ENCODE measurements at places on chromosomes 7 and 10. TPM values are rescaled to one million over a fixed set of nuclear protein-coding genes. Genes with fewer than 3 reads are reported as not detected.
A peak's percentile ranks its signal among the peaks of the same experiment; 100 is the strongest.

DNA sequence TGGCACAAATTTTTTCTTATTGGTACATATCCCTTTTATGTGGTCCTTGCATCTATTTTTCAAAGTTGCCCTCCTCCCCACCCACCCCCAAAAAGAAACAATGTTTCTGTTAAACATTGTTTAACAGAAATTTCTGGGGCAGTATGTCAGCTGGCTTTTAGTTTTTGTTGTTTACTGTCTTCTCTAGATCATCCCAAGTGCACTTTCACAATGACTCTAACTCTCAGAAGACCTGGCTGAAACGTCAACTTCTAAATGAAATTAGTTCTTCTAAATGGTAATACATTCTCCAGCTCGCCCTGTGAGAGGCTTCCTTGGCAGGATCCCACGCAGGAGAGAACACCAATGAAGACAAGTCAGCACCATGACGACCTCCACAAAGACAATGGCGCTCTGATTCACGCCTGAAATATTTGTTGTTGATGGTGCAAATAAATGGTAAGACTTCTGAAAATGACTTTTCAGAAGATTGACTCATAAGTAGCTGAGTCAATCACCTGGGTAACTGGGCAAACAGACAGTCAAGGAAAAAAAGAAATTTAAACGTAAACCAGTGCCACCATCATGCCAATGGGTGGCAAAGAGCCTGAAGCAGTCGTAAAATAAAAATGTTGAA lies 293.7 kb downstream of the FZD1 start:
- H3K27ac ChIP-seq: no peak overlapping the region
- peaks cover 2% of the 10 kb centered on the region for H3K27me3 ChIP-seq
- no peak for DNase-seq
- H3K4me1 ChIP-seq: no peaks in the 10 kb centered on the region
- H3K36me3 ChIP-seq: no peaks in the 10 kb centered on the region

DNA sequence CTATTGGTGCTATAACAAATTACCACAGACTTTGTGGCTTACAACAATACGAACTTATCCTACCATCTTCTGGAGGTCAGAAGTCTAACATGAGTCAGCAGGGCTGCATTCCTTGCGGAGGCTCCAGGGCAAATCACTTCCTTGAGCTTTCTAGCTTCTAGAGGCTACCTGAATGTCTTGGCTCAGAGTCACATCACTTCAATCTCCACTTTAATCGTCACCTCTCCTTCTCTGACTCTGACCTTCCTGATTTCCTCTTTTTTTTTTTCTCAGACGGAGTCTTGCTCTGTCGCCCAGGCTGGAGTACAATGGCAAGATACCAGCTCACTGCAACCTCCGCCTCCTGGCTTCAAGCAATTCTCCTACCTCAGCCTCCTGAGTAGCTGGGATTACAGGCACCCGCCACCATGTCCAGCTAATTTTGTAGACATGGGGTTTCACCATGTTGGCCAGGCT lies 44.6 kb upstream of the ANAPC16 start:
- H3K27ac ChIP-seq: peak overlapping the region; percentile 34
- H3K4me1 ChIP-seq: peaks cover 2% of the 10 kb centered on the region
- DNase-seq: no peak
- H3K4me3 ChIP-seq: no peak overlapping the region
- no peaks in the 10 kb centered on the region for H3K27me3 ChIP-seq

- H3K4me3 ChIP-seq: no peak overlapping the region
- H3K27me3 ChIP-seq: no peaks in the 10 kb centered on the region
- H3K36me3 ChIP-seq: peaks cover 6% of the 10 kb centered on the region
- H3K27ac ChIP-seq: no peak overlapping the region
- no peak for DNase-seq
Observed at GRCh38 chr7:90413185-90413528, 9.9 kb downstream of the CLDN12 start.

- no peak overlapping the region for H3K4me3 ChIP-seq
- H3K36me3 ChIP-seq: peaks cover 5% of the 10 kb centered on the region
- H3K4me1 ChIP-seq: no peaks in the 10 kb centered on the region
- H3K27me3 ChIP-seq: peaks cover 2% of the 10 kb centered on the region
- H3K27ac ChIP-seq: no peak overlapping the region
Observed at GRCh38 chr7:68269405-68269804, 1272.8 kb downstream of the TYW1 start.

DNA sequence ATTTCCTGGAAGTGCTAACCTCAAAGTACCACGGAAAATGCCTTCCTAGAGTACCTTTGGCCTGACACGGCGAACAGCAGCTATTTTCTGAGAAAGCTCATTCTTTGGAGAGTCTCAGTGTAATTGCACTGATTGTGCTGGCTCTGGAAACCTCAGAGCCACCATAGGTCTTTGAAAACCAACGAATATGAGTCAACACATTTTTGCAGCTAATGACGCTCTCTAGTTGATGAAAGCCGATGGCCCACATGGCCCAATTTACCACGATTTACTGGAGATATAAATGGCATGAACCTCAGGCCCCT lies 187.1 kb downstream of the ADARB2 start:
- peaks cover 4% of the 10 kb centered on the region for H3K4me1 ChIP-seq
- no peak for DNase-seq
- no peak overlapping the region for H3K4me3 ChIP-seq
- peaks cover 6% of the 10 kb centered on the region for H3K27me3 ChIP-seq
- H3K27ac ChIP-seq: no peak overlapping the region

- no peaks in the 10 kb centered on the region for H3K36me3 ChIP-seq
- no peaks in the 10 kb centered on the region for H3K4me1 ChIP-seq
- DNase-seq: no peak
- no peak overlapping the region for H3K27ac ChIP-seq
Observed at GRCh38 chr7:54697659-54698186, 61.3 kb downstream of the SEC61G start.

GRCh38 chr7:101108330-101108857 lies 18.5 kb upstream of the SERPINE1 start:
- no peak overlapping the region for H3K4me3 ChIP-seq
- H3K27ac ChIP-seq: peak overlapping the region; percentile 31
- no peak for DNase-seq
- peaks cover 4% of the 10 kb centered on the region for H3K27me3 ChIP-seq
- no peaks in the 10 kb centered on the region for H3K36me3 ChIP-seq

DNA sequence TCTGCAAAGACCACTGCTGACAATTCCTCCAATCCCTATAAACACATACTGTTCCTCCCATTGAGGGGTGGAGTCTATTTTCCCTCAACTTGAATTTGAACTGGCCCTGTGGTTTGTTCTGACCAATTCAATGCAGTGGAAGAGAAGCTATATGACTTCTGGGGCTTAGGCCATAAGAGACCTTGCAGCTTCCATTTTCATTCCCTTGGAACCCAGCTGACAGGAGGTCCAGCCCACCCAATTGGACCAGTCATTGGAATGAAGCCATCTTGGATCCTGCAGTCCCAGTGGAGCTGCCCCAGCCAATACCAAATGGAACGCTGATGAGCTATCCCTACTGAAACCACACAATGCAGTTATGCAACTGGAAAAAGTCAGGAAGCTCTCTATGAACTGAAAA lies 8.9 kb upstream of the TMED4 start:
- no peaks in the 10 kb centered on the region for H3K4me1 ChIP-seq
- DNase-seq: no peak
- H3K4me3 ChIP-seq: no peak overlapping the region

- H3K27me3 ChIP-seq: no peaks in the 10 kb centered on the region
- no peaks in the 10 kb centered on the region for H3K36me3 ChIP-seq
- no peak for DNase-seq
- H3K4me3 ChIP-seq: no peak overlapping the region
- no peak overlapping the region for H3K27ac ChIP-seq
Observed at GRCh38 chr7:78047800-78048199, 249.2 kb downstream of the PHTF2 start.

DNA sequence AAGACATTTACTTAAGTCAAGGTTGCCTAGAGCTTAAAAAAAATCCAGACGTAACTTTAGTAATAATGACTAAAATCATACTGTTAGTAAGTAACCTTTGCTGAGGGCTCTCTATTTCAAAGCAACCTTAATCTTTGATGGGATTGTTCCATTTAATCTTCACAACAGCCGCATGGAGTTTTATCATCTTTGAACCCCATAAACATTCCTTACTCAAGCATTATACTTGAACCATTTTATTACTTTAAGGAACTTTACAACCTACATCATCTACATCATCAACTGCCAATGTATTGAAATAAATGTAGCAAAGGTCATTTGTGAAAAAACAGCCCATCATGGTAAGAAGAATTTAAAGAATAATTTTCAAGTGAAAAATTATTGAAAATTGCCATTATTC lies 22.9 kb upstream of the CACNB2 start:
- H3K4me3 ChIP-seq: no peak overlapping the region
- DNase-seq: no peak
- H3K27ac ChIP-seq: no peak overlapping the region
- H3K27me3 ChIP-seq: no peaks in the 10 kb centered on the region
- H3K36me3 ChIP-seq: no peaks in the 10 kb centered on the region
- no peaks in the 10 kb centered on the region for H3K4me1 ChIP-seq

- no peaks in the 10 kb centered on the region for H3K36me3 ChIP-seq
- H3K27ac ChIP-seq: no peak overlapping the region
Observed at GRCh38 chr7:29607889-29608288, 44.3 kb downstream of the PRR15 start.

GRCh38 chr7:34320412-34320811 lies 337.6 kb upstream of the NPSR1 start:
- H3K4me1 ChIP-seq: no peaks in the 10 kb centered on the region
- H3K36me3 ChIP-seq: no peaks in the 10 kb centered on the region
- H3K27me3 ChIP-seq: no peaks in the 10 kb centered on the region
- no peak for DNase-seq

DNA sequence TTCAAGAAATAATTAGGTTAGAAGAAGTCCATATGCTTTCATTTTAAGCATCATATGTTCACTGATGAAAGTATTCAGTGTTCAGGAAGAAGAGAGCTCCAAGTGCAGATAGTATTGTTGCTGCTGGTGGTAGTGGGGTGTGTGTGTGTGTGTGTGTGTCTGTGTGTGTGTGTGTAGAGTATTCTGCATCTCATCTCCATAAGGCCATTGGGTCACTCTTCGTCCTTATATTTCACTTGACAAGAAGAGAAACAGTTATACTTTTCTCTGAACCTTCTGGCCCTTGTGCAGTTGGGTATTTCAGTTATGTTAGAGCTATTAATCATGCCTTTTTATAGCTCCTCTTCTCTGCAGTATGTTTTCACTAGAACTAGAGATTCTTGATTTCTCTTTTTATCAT lies 26.2 kb downstream of the ADAM22 start:
- H3K36me3 ChIP-seq: peaks cover 10% of the 10 kb centered on the region
- H3K27ac ChIP-seq: no peak overlapping the region
- H3K4me1 ChIP-seq: peaks cover 2% of the 10 kb centered on the region
- H3K27me3 ChIP-seq: no peaks in the 10 kb centered on the region
- no peak for DNase-seq
- H3K4me3 ChIP-seq: no peak overlapping the region

DNA sequence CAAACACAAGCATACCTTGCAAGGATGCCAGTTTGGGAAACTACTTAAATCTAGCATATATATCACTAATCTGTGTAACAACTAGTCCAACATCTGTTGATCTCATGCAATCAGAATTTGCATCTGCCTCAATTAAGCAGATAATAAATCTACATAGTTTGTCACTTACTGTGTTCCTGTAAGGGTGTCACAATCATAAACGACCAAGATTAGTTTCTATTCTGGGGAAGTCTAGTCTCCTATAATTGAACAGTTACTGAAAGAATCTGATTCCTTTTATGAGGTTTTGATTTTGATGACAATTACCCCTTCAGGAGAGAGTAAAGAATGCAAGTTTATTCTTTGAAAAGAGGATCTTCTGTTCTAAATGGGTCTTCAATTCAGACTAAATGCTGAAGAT lies 85.5 kb upstream of the LRRN3 start:
- H3K27ac ChIP-seq: no peak overlapping the region
- no peaks in the 10 kb centered on the region for H3K36me3 ChIP-seq
- DNase-seq: no peak
- H3K4me3 ChIP-seq: no peak overlapping the region
- H3K27me3 ChIP-seq: no peaks in the 10 kb centered on the region
- H3K4me1 ChIP-seq: no peaks in the 10 kb centered on the region

PNLIP gene
- total RNA-seq: not detected

CAMK2B gene
- total RNA-seq: 0.23 TPM

KLF14 gene
- not detected for total RNA-seq

EN2 gene
- total RNA-seq: 2.1 TPM

TYW1B gene
- total RNA-seq: 1.9 TPM

NDUFA5 gene
- 45.8 TPM for total RNA-seq

BEND7 gene
- total RNA-seq: 53.3 TPM

ZPBP gene
- not detected for total RNA-seq

Data from endothelial cell (in vitro differentiated cells).